ENCODE measurements at places on chromosomes 2 and 18.

DNA sequence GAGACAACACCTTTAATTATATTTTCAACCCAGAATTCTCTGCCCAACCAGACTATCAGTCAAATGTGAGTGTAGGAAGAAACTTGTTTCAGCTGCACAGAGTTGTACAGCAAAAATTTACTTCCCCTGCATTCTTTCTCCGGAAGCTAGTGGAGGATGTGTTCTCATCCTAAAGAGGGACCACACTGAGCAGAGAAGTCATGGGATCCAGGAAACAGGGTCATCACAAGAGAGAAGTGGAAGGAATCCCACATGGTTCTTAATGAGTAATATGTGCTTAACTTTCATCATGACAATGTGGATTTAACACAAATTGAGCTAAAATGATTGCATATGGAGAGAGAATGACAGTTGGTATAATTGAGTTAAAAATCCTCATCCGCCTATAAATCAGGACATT is 78.2 kb downstream of the INPP4A start:
- DNase-seq: no peak

DNA sequence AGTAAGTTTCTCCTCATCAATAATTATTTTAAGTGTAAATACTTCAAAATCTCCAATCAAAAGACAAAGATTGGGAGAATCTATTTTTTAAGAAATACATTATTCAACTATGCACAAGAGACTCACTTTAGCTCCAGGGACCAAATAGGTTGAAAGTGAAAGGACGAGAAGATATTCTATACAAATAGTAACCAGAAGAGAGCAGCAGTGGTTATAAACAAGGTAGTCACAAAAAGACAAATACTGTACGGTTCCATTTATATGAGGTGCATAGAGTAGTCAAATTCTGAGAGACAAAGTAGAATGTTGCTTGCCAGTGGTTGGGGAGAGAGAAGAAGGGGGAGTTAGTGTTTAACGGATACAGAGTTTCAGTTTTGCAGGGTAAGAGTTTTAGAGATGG is 69.8 kb downstream of the POU3F3 start:
- no peak for DNase-seq

DNA sequence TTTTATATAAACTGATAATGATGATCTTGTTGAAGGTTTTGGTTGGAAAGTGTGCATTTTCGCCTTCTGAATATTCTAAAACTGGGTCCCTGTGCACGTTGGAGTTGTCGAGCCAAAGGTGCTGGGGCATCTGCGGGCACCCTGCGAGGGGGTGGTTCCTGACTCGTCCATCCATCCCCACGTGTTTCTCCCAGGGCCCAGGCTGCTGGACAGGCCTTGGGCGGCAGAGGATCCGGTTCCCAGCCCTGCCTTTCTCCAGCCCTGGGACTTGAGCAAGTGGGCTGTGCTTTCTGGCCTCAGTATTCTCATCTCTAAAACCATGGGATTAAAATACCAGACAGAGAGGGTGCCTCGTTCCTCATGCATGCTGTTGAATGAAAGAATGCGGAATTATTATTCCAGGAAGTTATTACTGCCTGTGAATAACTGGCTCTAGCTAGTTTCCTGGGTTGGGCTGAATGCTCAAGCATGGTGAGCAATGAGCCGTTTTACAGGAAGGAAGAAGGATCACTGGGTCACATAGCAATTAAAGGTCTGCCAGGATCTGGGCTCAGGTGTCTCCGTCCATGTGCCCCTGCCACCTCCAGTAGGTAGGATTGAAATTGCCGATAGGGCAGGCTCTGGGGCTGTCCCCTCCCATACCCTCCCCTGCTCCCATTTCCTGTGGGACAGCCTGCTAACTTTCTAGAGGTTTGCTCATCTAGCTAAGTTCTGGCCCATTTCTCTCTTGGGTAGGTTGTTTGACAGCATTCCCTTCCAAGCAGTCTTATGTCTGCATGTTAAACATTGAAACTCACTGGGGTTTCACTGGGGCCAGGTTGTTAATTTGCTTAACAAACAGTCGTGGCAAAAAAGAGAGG is 77.2 kb upstream of the HS6ST1 start:
- DNase-seq: no peak

DNA sequence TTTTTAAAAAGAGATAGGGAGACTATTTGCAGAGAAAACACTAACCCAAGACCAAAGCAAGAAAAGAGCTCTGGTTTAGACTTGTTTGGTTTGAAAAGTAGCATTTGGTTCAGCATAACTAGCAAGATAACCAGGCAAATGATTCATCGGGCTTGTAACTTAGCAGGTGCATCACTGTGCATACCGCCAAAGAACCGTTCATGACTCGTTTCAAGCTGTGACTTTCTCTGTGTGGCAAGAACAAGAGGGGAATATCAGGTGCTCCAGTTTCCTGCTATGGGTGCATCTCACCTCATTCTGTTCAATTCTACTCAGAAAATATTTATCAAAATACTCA is 244.9 kb downstream of the ETAA1 start:
- DNase-seq: no peak

- DNase-seq: no peak
Measured at GRCh38 chr2:190766595-190766994, 114.0 kb upstream of the GLS start.

DNA sequence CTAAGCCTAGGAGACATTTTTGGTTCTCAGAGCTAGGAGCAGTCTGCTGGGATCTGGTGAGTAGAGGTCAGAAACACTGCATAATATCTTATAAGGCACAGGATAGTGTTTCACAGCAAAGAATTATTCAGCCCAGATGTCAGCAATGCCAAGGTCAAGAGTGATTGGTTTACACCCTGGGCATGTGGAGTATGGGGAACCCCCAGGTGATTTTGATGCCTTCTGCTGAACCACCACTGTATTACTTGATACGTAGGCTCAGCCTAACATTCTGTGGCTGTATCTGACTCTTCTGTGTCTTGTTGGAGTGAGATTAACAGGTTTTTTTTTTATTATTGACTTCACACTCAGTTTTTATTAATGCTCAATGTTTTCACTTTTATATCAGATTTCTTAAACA is 6.0 kb downstream of the DDX18 start:
- DNase-seq: no peak

- peak; percentile 53 for DNase-seq
Measured at GRCh38 chr2:64989982-64990614, 899 bp downstream of the SLC1A4 start.

GRCh38 chr18:51138936-51139335 is 58.5 kb downstream of the MEX3C start:
- DNase-seq: no peak

GRCh38 chr18:23238651-23239349 is 103.5 kb downstream of the CABLES1 start:
- peak; percentile 58 for DNase-seq

DNA sequence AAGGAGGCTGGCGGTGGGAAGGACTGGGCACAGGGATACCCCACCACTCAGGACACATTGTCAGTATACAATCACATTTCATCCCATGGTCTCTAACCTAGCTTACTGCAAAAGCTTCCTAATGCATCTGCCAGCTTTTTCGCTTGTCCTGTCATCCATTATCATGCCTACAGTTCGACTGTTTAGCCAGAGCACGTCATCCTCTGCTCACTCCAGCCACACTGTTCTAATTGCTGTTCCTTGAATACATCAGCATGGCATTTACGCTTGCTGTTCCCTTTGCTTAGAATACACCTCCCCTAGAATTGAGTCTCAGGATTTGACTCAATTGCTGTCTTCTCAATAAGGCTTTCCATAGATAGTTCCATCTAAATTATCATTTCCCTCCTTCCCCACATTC is 166.3 kb downstream of the CCDC148 start:
- no peak for DNase-seq

DNA sequence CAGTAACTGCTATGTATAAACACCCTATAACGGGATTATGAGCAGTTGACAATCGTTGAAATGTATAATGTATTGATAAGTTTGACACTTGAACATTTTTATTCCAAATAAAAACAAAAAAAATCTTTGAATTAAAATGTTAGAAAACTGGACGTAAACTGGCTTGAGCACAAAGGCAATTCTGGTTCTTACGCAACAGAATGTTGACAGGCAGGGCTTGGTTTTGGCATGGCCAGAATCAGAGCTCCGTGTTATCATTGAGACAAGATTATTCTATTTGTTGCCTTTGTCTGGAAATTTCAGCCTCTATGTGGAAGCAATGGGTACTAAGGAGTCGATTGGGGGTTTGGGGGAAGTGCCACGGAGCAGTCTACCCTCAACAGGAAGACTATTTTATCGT is 1028.6 kb upstream of the ZEB2 start:
- no peak for DNase-seq

- DNase-seq: no peak
Measured at GRCh38 chr2:120440521-120441350, 94.8 kb downstream of the INHBB start.

DNA sequence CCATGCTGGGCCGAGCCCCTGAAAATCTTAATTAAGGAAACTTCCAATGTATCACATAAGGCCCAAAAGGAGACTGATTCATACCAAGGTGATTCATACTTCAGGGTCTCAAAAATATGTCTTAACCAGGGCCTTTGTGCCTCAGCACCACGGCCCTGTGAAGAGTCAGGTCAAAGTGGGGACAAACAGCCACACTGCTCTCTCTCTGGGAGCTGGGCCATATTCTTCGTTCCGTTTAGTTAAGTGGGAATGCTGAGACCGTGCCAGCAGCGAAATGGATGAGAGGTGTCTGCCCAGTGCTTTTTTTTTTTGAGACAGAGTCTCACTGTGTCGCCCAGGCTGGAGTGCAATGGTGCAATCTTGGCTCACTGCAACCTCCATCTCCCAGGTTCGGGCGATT is 9.3 kb upstream of the PTMA start:
- DNase-seq: no peak

- no peak for DNase-seq
Measured at GRCh38 chr2:42895791-42896135, 103.4 kb upstream of the HAAO start.

DNA sequence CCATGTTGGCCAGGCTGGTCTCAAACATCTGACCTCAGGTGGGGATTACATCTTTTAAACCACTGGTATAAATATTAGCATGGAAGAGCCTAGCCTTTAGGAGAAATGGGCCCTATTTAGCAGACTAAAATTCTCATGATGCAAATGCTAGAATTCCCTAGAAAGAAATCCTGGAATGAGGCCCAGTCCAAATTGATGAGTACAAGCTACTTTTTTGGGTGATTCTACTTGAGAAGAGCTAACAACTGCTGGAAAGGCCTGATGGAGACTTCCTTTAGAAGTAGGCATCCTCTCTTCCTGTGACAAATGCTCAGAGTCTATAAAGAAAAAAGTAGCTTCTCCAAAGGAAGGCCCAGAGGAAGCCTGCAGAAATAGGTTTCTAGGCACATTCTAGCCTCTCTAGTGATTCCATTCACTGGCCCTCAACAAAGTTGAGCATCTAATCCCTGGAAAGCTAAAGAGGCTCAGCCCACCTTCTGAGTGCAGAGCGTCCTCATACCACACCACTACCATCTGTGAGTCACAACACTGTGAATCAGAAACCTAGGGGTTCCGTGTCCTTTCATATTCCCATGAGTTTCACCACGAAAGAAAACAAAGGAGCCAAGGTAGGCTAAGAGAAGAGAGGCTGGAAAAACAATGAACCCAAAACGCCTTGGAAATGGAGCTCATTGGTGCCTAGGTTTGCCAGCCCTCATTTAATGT is 183.1 kb downstream of the C1D start:
- peak; percentile 37 for DNase-seq

- DNase-seq: no peak
Measured at GRCh38 chr2:211159972-211160371, 603.6 kb downstream of the CPS1 start.

DNA sequence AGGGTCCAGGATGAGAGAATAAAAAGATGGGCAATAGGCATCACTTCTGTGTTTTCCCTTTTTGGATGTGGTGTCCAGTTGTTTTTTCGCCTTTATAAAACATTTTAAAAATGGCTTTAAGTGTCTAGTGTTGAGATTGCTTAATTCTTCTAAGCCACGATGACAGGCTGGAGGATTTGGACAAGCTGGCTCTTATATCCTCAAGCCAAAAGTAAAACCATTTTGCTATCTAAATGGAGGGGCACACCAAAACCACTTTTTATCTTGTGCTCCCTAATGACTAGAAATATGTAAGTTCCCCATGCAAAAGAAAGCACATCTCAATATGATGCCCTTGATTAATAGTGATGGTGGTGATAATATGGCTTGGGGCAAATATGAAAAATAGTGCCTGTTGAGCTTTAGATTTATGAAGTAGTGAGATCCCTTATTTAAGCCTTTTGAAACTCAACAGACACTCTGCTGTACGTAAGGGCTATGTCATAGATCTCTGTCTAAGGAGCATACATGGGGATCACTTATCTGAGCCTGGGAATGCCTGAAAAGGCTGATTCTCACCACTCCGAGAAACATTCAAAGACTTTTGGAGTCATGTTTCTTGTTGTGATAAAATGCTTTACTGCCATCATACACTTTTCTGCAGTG is 185.5 kb downstream of the KCNS3 start:
- DNase-seq: no peak

GRCh38 chr2:22199994-22200393 is 1076.2 kb downstream of the TDRD15 start:
- DNase-seq: no peak

- DNase-seq: no peak
Measured at GRCh38 chr18:48605408-48605845, 66.6 kb downstream of the CTIF start.

- no peak for DNase-seq
Measured at GRCh38 chr18:58394602-58395425, 234.1 kb downstream of the ALPK2 start.

DNA sequence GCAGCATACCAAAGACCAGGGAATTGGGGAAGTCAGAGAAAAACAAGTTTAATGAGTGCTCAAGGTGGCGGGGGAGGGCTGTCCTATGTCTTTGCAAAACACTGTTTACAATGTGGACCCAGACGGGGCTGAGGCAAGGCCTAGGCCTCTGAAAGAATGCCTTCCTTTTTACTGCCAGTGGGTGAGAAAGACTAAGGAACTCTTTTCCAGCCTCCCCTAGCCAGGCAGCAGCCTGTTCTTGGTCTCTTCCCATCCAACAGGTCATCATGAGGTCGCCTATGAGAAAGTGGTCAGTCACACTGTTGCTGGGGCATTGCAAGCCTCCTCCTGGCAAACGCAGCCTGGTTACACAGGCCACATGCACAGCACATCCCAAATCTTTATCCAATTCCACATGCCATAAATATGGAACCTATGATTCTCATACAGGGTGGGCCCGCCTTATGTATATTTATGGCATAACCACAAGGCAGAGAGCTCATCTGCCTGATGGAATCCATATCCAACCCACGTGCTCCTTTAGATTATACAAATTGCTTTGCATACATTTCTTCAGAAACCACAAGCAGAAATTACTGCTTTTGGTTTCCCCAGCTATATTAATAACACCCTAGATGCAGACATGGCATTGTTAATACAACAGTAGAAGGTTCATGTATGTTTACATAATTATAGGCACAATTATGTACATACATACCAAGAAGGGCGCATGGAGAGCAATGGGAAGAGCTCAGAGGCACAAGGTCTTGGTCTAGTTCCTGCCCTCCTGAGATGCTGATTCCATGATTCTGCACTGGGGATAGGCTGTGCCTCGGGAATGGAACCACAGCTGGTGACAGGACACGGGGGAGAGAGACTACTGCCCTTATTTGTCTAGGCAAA is 48.6 kb downstream of the NRP2 start:
- peak; percentile 30 for DNase-seq

GRCh38 chr2:67612576-67613042 is 215.5 kb downstream of the ETAA1 start:
- peak; percentile 33 for DNase-seq
